ENCODE measurements at places on chromosomes 3 and 15.
A peak's percentile ranks its signal among the peaks of the same experiment; 100 is the strongest.

DNA sequence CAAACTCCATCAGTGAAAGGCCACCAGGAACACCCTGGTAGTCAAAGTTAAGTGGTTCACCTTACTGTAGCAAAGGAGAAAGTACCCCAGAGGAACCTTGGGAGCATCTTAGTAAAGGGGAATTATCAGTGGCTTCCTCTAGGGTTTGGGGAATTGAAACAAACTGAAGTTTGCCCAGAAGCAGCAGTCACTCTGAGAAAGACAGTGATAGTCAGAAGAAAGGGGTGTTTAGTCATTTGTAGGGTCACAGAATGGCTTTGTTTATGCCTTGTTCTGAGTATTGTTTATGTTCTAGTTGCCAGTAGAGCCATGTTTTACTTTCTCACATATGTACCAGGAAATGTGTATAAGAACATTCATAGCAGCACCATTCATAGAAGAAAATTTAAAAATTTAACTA is 93.8 kb downstream of the FHIT start:
- no peak for DNase-seq

- DNase-seq: no peak
Observed at GRCh38 chr3:110165370-110165743, 828.0 kb upstream of the DPPA4 start.

- no peak for DNase-seq
Observed at GRCh38 chr3:188153437-188154013, 432 bp upstream of the LPP start.

- no peak for DNase-seq
Observed at GRCh38 chr3:140165781-140166180, 230.8 kb downstream of the CLSTN2 start.

GRCh38 chr3:146161663-146162002 is 649 bp upstream of the PLOD2 start:
- no peak for DNase-seq

GRCh38 chr3:34582055-34582454 is 783.6 kb downstream of the PDCD6IP start:
- no peak for DNase-seq

GRCh38 chr3:9111866-9112265 is 137.6 kb downstream of the SRGAP3 start:
- DNase-seq: no peak

DNA sequence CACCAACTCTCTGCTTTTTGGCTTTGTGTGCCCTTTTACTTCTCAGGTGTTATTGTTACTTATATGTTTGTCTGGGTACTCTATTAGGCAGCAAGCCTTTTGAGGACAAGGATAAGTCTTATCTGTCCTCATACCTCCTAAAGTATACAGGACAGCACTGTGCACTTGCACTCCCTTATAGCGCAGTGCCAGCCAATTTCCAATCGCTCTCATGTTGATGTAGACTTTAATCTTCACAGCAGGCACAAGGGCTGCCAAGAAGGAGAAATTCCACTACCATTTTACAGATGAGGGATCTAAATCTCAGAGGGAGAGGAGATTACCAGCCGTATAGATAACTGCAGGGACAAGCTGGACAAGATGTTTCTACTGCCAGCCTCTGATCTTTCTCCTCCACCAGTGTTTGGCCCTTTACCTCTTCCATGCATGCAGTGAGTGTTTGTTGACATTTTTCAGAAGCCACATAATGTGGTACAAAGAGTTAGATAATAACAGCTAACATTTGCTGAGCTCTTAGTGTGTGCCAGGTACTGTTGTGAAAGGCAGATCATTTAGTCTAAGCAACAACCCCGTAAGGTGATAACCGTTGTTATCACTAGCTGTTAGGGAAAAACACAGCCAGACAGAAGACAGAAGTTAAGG is 30.1 kb downstream of the SST start:
- DNase-seq: no peak

- DNase-seq: no peak
Observed at GRCh38 chr3:195873281-195873887, 35.0 kb downstream of the TNK2 start.

- no peak for DNase-seq
Observed at GRCh38 chr3:183310936-183311335, 57.9 kb downstream of the B3GNT5 start.

- DNase-seq: no peak
Observed at GRCh38 chr3:159165961-159166360, 364.1 kb downstream of the MFSD1 start.

GRCh38 chr3:18734309-18734708 is 309.2 kb upstream of the SATB1 start:
- no peak for DNase-seq

DNA sequence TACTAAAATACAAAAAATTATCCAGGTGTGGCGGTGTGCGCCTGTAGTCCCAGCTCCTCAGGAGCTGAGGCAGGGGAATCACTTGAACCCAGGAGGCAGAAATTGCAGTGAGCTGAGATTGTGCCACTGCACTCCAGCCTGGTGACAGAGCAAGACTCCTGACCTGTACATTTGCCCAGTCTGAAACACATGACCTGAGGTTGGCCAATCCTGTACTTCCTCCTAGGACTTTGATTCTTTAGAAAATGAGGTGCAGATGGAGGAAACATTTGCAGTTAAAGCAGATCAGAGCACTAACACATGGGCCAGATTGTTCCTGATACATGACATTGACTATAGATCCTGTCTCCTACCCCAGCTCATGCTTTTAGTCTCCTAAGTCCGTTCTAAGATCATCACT is 28.9 kb upstream of the LPP start:
- DNase-seq: no peak

DNA sequence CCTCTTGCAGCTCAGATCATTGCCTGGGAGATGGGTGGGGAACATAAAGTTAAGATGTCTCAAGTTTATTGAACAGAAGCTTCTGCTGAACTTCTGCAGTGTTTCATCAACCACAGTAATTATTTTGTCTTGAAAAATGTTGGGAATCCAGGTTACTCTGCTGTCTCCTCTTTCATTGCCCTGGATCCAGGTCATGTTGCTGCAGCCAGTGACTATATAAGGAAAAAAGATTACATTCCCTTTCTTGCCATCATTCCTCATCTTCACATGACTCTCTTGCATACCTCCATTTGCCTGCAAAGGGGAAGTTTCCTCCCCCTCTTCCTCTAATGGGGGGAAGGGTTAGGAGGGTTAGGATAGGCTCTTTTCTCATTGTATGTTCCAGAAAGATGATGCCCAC is 15.1 kb downstream of the GMNC start:
- DNase-seq: no peak

DNA sequence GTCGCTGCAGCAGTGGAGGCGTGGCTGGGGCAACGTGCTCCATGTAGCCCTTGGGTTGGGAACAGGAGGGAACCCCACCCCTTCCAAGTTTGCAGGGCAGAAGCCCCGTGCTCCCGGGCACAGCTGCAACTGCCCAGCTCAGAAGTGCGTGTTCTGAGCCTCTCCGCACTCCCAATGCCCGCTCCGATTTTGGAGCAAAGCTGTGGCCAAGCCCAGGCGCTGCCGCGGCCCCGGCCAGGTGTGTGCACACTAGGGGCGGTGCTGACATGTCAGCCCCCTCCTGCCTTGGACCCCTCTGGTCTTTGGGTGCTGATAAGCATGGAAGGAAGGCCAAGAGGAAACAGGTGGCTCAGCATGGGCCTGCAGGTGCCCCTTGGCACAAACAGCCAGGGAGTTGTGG is 87.6 kb upstream of the TTBK2 start:
- no peak for DNase-seq

- no peak for DNase-seq
Observed at GRCh38 chr15:75436881-75437280, 14.6 kb downstream of the SIN3A start.

GRCh38 chr3:195169011-195169649 is 101.8 kb downstream of the XXYLT1 start:
- no peak for DNase-seq

DNA sequence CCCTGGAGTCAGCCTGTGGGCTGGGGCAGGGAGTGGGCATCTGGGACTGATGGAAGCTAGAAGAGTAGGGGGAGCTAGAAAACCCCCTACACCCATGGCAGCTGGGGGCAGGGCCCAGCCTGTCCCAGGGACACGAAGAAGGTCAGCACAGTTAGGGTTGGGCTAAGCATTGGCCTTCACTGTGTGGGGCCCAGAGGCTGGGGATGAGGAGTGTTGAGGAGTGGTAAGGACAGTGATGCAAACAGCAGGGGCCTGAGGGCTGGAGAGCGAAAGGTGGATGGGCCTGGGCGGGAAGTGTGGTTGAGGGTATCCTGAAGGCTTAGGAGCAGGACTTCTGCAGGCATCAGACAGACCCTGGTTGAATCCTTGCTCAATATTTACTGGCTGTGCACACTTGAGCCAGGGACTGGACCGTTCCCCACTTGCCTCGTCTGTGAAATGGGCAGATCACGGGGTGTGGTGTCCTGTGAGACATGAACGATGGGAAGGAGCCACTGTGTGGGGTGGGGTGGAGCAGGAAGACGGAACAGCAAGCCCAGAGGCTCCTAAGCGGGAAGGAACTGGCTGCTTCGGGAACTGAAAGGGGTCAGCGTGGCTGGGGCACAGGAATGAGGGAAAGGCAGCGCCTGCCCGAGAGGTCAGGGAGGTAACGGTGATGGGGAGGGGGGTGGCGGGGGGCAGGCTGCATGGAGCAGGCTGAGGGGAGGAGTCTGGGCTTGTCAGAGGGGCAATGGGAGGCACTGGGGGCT is 7.3 kb downstream of the PRKCD start:
- DNase-seq: no peak

GRCh38 chr3:47634996-47635395 is 56.3 kb upstream of the CSPG5 start:
- DNase-seq: peak; percentile 3

GRCh38 chr3:193874512-193874911 is 261.4 kb upstream of the HES1 start:
- no peak for DNase-seq

GRCh38 chr3:10772271-10773161 is 43.5 kb upstream of the SLC6A11 start:
- DNase-seq: no peak

DNA sequence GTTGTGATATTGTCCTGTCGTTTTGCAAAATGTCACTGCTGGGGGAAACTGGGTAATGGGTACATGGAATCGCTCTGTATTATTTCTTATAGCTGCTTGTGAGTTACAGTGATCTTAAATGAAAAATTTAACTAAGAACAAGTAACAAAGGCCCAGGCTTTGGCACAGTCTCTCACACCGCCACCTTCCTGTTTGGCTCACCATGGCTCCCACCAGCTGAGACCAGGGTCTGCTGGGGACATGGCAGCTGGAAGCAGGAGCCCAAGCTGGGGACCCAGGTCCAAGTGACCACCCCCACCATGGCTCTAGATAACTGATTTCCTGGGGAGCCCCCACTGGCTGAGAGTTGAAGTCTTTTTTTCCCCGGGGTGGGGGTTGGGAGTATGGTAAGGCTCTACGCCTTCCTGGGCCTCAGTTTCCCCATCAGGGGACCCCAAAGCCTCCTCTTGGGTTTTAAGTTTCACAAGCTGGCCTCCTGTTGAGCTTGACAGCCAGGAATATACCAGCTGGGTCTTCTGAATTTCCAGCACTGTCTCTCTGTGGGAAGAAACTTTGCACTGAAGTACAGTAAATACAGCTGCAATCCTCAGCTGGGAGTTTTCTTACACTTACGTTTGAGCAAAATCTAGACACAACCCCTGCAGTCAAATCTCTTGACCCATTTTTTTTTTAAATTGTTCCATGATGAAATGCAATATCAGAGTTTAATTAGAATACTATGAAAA is 26.1 kb downstream of the ABTB1 start:
- DNase-seq: no peak

DNA sequence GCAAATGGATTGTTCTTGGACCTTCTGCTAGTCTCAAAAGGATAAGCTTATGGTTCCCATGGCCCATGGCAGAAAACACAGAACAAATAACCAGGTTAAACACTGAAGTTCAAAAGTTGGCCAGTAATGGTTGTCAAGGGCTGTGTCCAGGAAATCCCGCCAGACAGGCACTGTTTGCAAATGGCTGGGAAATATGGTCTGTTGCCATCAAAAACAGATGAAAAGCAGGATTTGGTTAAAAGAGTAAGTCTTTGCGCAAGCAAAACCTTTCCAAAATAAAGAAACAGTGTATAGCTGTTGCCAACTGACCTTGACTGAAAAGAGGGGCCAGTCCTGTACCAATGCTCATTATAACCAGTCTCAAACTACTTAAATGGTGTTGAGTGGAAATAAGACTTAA is 58.6 kb downstream of the WWTR1 start:
- no peak for DNase-seq

DNA sequence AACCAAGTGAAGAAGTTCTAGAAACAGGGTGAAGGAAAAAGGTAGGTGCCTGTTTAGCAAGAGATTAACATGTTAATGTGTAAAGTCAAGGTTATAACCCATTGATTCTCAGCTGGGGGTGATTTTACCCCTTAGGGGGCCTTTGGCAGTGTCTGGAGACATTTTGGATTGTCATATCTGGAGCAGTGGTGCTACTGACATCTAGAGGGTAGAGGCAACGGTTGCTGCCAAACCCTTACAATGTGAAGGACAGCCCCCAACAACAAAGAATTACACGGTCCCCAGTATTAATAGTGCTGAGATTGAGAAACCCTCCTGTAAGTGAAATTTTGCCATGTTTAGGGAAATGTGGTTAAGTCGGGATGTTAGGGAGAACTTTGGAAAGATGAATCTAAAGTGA is 74.7 kb downstream of the CRYBG3 start:
- peak; percentile 18 for DNase-seq

DNA sequence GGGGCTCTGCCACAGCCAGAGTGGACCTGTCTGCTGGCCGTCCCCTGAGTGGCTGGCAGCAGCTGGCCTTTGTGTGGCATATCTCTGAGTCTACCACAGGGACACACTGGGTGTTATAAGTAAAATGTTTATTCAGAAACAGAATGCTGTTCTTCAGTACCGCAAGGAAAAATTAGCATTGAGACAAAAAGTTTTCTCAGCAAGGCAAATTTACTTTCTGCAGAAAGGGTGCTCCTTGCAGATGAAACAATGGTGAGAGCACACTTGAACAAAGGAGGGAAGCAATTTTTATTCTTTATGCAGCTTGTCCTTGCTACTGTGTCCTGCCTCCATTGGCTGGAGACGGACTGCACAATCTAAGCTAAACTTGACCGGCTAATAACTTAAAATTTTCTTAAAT is 4.0 kb downstream of the TMEM89 start:
- no peak for DNase-seq

GRCh38 chr15:100821327-100821726 is 58.3 kb upstream of the ALDH1A3 start:
- no peak for DNase-seq

- no peak for DNase-seq
Observed at GRCh38 chr15:78749831-78750230, 61.4 kb downstream of the ADAMTS7 start.

- DNase-seq: no peak
Observed at GRCh38 chr3:2153547-2153946, 54.9 kb downstream of the CNTN4 start.

GRCh38 chr3:60198179-60198720 is 1053.0 kb downstream of the FHIT start:
- DNase-seq: no peak

DNA sequence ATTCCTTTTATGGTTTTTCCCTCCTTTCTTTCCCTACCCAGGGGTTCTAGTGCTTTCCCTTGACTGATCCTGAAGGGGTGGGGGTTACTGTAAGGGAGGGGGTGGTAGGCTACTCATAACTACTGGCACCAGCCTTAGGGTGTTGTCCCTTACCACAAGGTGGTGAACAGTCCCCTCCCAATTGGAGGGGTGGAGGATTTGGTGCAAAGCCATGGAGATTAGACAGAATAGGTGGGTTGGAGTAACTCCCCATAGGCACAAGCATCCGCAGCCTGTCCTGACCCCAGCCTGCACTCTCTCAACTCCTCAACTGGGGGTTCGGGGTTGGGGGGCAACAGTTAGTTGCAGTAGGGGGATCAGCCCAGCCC is 2.6 kb upstream of the HYAL2 start:
- no peak for DNase-seq

Measured in CD4-positive, alpha-beta memory T cell (primary cell).